ENCODE measurements at places on chromosomes 7 and 10. TPM values are rescaled to one million over a fixed set of nuclear protein-coding genes. Genes with fewer than 3 reads are reported as not detected.

DNA sequence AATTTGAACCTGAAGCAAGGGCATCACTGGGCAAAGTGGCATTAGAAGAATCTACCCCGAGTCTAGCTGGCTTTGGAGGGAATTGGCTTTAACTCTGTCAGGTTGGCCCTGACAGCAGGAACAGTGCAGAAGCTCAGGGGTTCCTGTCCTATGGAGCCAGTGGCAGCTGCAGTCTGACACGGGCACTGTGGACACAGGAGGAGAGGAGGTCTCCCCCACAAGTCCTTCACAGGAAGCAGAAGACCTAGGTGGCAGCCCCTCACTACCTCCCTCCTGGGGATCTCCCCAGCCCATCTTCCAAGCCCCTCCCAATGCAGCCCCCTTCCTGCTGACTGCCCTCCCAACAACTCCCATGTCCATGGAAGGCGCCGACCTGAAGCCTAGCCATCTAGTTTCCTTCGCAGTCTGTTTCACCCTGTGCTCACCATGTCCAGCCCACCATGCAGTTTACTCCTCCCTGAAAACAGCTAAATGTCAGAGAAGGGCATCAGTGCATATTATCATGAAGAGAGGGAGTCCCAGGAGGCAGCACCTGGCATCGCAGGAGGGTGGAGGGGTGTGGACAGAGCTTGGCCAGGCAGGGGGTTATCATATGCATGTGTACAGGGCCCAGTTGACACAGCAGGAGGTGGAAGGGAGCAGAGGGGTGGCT, 17.9 kb upstream of the GDF10 start:
- no peak for DNase-seq

GRCh38 chr10:80472234-80473095, 18.4 kb downstream of the TSPAN14 start:
- peak; percentile 96 for DNase-seq

GRCh38 chr7:135169964-135170273, 588 bp downstream of the CYREN start:
- no peak for DNase-seq

GRCh38 chr7:113094517-113095249, 8.1 kb upstream of the GPR85 start:
- no peak for DNase-seq

GRCh38 chr10:26412932-26413331, 25.2 kb upstream of the APBB1IP start:
- no peak for DNase-seq

DNA sequence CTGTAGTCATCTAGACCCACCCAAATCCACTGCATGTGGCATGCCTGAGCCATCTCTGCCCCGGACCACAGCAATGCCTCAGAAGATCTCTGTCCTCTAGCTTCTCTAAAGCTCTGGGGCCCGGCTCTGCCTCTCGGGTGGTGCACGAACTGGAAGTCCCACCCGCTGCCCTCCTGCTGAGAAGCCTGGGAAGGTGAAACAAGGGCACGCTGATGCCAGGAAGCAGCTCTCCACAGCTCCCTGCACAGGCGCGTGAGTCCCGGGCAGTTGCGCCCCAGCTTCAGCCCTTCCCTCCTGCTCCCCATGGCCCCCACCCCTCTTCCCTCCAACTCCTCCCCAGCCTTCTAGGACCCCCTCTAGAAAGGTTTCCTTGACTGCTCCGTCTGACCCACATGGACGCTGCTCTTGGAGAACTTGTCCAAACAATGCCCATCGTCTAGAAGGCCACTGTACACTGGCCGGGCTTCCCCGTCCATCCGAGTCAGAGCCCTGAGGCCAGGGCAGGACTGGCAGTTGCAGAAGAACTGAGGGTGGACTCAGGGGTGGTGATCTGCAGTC, 12.8 kb downstream of the KCNH2 start:
- no peak for DNase-seq

- DNase-seq = no peak
Measured at GRCh38 chr7:143205560-143206293, 16.1 kb upstream of the TAS2R40 start.

DNA sequence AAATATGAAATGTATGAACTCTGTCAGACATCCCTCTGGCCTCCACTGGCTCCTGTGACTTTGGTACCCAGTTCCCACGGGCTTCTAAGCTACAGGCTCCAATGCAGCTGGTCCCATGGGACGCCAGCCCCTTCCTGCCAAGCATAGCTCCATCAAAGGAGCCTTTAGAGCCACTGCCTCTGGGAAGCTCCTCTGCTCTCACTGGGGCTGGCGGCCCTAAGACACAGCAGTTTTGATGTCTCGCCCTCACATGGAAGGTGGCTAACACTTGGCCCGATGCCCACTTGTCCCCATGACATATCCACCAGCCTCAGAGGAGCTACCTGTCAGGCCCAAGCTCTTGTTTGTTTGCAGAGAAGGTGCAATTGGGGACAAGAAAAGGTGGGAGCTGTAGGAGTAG, 453.7 kb upstream of the LRRN3 start:
- DNase-seq = no peak

DNA sequence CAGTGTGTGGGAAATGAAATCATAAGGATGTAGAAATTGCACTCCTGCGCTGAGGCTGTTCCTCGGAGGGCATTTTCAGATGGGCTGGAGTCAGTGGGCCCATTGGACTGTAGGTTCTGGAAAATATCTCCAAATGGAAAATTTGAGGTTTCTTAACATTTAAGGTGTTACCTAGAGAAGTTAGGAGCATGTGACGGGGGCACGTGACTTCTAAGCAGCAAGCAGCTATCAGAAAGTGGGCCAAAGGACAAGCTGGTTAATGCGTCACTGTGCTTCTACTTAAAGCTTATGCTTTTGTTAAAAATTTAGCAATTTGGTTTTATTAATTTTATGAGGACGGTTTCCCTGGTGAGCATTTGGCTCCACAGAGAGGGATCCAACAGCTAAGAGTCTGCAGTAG, 298.7 kb downstream of the DPP6 start:
- no peak for DNase-seq

DNA sequence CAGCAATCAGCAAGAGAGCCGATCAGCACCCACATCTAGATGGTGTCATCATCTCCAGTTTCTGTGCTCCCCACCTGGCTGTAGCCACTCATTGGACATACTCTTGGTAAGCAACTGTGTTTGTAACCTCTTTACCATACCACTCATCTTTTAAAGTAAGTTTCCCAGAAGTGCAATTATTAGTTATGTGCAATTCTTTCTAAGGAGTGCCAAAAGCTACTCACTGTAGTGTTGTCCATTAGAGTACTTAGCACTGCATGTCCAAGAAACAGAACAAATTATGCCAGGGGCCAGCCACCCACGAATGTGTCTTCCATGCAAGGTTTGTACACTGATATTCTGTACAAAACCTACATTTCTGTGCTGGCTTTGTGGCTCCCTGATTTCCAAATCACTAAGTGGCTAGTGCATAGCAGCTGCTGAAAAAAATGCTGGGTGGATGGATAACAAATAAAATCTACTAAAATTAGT, 131.9 kb downstream of the SRPK2 start:
- no peak for DNase-seq

GRCh38 chr10:34420795-34421194, 394.3 kb downstream of the PARD3 start:
- DNase-seq = no peak

DNA sequence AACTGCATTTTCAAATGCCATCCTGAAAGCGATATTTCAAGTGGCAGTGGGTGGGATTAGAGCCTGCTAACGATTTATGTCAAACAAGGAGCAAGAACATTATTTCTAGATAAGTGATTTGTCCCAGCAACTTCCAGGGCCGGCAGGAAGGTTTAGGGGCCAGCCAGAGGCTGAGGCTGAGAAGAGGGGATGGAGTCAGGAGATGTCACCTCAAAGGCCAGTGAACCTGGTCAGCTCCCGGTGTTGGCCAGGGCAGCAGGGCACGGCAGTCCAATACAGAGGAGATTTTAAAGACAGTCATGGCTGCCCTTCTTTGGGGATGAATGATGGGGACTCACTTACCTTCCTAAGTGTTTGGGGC, 105.7 kb upstream of the PPIF start:
- DNase-seq = no peak

- no peak for DNase-seq
Measured at GRCh38 chr7:127536741-127537140, 48.7 kb downstream of the GCC1 start.

DNA sequence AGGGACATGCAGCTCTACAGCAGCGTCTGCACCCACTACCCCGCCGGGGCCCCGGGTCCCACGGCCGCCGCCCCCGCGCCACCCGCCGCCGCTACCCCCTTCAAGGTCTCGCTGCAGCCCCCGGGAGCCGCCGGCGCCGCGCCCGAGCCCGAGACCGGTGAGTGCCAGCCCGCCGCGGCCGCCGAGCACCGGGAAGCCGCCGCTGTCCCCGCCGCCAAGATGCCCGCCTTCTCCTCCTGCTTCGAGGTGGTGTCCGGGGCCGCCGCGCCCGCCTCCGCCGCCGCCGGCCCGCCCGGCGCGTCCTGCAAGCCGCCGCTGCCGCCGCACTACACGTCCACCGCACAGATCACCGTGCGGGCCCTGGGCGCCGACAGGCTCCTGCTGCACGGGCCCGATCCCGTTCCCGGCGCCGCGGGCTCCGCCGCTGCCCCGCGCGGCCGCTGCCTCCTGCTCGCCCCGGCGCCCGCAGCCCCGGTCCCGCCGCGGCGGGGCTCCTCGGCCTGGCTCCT, 631 bp downstream of the OTUD1 start:
- DNase-seq = peak; percentile 30

- DNase-seq = no peak
Measured at GRCh38 chr10:11023009-11023953, 5.6 kb downstream of the CELF2 start.

- DNase-seq = no peak
Measured at GRCh38 chr7:953547-954327, 743 bp downstream of the ADAP1 start.

DNA sequence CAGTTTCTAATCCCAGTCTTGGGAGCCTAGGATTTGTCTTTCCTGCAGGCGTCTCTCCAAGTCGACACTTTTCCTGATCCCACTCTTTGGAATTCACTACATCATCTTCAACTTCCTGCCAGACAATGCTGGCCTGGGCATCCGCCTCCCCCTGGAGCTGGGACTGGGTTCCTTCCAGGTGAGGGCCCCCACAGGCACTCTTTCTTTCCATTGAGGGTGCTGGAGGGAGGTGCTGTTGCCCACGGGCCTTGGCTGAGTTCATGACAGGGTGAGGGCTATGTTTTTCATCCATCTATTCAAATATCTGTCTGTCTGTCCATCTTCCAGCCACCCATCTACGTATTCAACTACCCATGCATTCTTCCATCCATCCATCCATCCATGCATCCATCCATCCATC, 12.6 kb downstream of the GHRHR start:
- no peak for DNase-seq

The CC2D2B gene
- not detected for total RNA-seq

The CACNB2 gene
- total RNA-seq = not detected

The NPS gene
- total RNA-seq = not detected

The FGFR2 gene
- total RNA-seq = not detected

The CCDC71L gene
- 101 TPM for total RNA-seq

The GTF2IRD1 gene
- 4.6 TPM for total RNA-seq

The ITPRID1 gene
- total RNA-seq = not detected

The GRID1 gene
- total RNA-seq = not detected

The IKZF1 gene
- total RNA-seq = under 0.01 TPM

Data from lung microvascular endothelial cell (primary cell).